Smooth muscle cell of the pulmonary artery (primary cell): ENCODE measurements at places on chromosomes 7 and 10. TPM values are rescaled to one million over a fixed set of nuclear protein-coding genes. Genes with fewer than 3 reads are reported as not detected.

Gene CNPY1
- not detected in 2 replicates for total RNA-seq

Gene PNLIP
- total RNA-seq: not detected in 2 replicates

Gene ODAD2
- total RNA-seq: 0.26 and 1.3 TPM in 2 replicates

Gene RET
- total RNA-seq: 0.23 and 1.0 TPM in 2 replicates

Gene ELFN1
- total RNA-seq: 0.07 TPM in 1 of 2 replicates, not detected in the other

Gene LIPK
- total RNA-seq: not detected in 2 replicates

Gene EN2
- total RNA-seq: not detected in 2 replicates

Gene FIS1
- 101 and 107 TPM in 2 replicates for total RNA-seq

Gene LRRC18
- not detected in 2 replicates for total RNA-seq

Gene TFEC
- 0.07 and 0.13 TPM in 2 replicates for total RNA-seq

Gene GDF10
- total RNA-seq: 0.03 and 5.5 TPM in 2 replicates

Gene NEUROD6
- not detected in 2 replicates for total RNA-seq

Gene TBL2
- 102 and 150 TPM in 2 replicates for total RNA-seq

Gene OR2A5
- total RNA-seq: not detected in 2 replicates

Gene PPP1R17
- total RNA-seq: not detected in 2 replicates

Gene KCNIP2
- total RNA-seq: 1.5 and 1.8 TPM in 2 replicates

Gene NUTM2A
- total RNA-seq: 0.46 and 0.56 TPM in 2 replicates

Gene NPSR1
- total RNA-seq: not detected in 2 replicates

Gene SEMA3A
- 52.1 and 109 TPM in 2 replicates for total RNA-seq

Gene FKBP9
- total RNA-seq: 312 and 368 TPM in 2 replicates

Gene MYL10
- total RNA-seq: not detected in 2 replicates

Gene PEX1
- 13.8 and 14.5 TPM in 2 replicates for total RNA-seq

Gene PRTFDC1
- 9.4 and 15.8 TPM in 2 replicates for total RNA-seq

Gene CD36
- total RNA-seq: 112 and 1,000 TPM in 2 replicates

Gene GNAT3
- not detected in 2 replicates for total RNA-seq
